Erythroblast (primary cell): ENCODE measurements at places on chromosomes 1 and 21.
A peak's percentile ranks its signal among the peaks of the same experiment; 100 is the strongest.

DNA sequence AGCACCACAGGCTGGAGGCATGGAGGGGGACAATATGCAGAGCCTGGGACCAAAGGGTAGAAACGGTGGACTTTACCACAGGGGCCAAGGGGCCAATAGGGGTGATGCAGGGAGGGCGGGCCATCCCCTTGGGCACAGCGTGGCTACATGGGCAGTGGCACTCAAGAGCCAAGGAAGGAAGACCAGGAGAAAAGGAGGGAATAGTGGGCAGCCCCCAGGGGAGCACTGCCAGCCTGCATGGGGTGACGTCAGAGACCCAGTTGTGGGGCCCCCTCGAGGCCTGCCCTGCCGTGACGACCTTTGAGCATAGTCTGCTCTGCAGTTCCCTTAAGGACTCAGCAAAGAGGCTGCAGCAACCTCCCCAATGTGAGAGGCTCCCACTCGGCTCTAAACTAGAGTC is 95.5 kb upstream of the TMPRSS2 start:
- DNase-seq, result no peak

GRCh38 chr1:21068937-21069336 is 107.8 kb downstream of the EIF4G3 start:
- no peak for DNase-seq

DNA sequence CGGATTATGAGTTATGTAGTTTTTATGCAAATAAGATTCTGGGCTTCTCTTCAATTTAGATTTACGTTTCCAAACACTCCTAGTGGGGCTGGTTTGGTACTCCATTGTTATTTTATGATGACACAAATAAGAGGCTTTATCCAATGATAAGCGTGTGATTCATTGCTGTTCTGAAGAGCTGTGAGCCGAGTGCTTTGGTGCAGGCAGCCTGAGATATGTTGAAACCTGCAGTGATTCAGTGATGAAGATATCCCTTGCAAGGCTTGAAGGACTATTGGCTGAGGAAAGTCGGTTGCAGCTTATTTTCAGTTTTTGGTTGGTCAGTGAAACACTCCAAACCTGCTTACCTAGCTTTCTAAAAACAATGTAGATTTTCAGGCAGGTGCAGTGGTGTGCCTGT is 112.2 kb downstream of the RYR2 start:
- DNase-seq, result no peak

DNA sequence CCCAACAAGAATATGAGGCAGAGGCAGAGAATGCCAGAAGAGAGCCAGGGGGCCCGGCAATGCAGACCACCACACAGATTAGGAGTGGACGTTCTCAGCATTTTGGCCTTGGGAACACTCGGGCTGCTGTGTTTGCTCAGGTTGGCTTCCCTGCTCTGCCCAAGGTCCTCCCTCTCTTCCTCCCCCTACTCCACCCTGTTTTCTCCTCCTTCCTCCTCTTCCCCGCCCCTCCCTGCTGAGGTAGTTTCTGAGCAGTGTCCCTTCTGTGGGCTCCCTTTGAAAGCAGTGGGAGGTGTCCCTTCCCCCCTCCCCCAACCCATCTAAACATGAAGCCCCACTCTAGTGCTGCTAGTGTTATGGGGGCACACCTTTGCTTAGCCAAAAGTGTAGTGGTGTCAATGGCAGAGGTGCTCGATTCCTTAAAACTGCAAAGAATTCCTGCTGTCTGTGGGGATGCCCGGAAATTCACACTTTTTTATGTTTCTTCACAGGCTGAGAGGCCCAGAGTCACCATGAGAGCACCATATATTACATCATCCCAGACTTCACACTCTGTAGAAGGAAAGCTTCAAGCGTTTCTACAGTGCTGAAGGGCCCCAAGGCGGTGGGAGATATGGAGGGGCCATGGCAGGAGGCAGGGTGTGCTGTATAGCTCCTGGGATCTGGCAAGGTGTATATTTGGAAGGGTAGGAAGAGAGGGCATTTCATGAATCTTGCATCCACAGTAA is at the start of gene HHIPL2:
Gene HHIPL2, minus strand, starts transcription at position 161 of the 728 bp plus-strand sequence. Its CDS starts 60 bp downstream, at position 101.
- DNase-seq, result no peak

DNA sequence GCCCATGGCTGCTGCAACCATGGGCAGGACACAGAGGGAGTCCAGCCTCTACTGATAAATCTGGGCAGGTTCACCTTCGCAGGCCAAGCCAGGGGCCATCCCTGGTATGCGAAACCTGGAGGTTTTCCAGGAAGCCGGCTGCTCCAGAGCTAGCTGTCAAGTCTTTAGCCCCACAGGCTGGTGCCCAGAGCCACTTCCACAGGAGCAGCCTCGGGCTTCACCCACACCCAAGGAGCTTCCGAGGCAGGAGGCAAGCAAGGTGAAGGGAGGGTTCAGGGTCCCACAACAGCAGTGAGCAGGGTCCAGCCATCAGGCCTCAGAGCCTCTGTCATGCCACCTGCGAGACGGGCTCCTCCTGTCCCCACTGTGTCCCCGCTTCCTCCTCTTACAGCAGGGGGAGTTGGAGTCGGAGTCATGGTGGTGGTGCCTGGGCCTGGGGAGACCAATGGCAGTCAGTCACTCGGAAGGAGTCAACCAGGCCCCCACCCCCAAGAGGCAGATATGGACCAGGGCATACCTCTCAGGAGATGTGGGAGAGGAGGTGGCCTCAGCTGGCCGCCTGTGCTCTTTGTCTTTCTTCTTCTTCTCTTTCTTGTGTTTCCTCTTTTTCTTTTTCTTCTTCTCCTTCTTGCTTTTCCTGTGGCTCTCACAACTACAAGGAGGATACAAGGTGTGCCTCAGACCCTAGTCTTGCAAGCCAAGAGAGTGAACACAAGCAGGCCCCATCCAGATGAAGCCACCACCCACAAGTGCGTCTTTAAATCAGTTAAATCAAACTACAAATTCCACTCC is 2.1 kb downstream of the C1orf35 start:
- DNase-seq, result no peak

DNA sequence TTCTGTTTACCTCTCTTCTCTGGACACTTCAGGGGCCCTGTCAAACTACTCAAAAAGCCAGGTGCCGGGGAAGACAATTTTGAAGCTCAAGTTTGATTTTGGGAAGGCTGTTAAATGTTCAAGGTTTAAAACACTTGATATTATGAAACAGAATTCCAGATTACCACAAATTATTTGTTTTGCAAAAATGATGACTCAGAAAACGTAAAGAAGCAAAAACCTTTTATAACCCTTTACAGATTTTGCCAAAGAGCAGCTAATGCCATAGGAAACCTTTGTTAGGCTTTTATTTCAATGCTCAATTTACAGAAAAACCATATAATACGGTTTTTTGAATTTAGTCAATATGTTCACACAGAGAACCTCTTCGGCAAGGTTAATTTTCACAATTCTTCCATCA is 593.4 kb upstream of the ZP4 start:
- DNase-seq, result no peak

- DNase-seq, result no peak
These were observed 36.6 kb downstream of the TMEM50B start for GRCh38 chr21:33443194-33443593.

DNA sequence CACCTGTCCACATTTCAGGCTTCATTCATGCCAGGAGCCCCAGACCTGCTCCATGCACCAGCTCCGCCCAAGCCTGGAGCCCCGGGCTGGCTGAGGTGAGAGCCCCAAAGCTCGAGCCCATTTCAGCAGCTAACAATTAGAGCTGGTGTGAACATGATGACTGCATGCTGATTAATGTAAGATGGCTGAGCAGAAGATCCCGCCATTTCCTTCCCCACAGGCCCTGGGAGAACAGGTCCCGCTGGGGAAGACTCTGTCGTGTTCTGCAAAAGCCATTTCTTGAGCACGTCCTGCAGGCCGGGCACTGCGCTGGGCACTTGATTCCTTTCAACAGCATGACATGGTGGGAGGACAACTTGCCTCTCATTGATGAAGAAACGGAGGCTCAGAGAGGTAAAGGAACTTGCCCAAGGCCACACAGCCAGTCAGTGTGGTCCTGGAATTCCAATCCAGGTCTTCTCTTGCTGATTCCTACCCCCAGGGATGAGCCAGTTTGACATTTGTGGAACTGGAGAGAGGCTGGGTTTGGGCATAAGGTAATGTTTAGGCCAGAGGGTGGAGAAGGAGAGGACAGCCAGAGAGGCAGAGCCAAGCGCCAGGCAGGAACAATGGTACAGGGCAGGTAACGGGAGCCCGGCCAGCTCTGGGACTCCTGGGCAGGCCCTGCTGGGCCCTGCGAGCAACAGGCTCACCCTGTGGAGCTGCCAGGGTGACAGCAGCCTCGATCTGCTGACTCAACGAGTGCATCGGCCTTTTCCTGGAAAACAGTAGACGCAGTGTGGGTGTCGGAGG is 28.1 kb upstream of the EPHA2 start:
- DNase-seq, result no peak

GRCh38 chr1:223179786-223180185 is 36.7 kb upstream of the TLR5 start:
- no peak for DNase-seq

- DNase-seq, result peak; percentile 69
These were observed 45.9 kb downstream of the KIAA0040 start for GRCh38 chr1:175146529-175147213.

DNA sequence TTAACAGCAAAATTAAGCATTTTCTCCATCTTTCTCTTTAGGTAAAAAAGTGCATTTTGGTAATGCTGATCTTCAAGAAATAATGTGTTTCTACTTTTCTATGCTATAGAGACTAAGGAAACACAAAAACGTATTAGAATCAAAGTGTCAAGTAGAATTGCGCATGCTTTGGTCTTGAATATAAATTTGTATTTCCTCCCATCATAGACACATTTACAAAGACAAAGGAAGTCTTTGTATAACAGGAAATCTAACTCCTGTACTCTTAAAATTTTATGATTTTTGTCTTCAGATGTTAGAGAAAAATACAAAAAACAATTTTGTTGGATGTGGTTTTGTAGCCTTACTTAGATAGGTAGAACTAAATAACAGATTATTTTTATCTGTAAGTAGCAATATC is 1299.4 kb downstream of the NCAM2 start:
- DNase-seq, result no peak

GRCh38 chr1:24111996-24112779 is at the start of gene MYOM3:
Gene MYOM3 (minus strand): TSS chr1:24112135. CDS start chr1:24108636, 3,499 bp downstream.
- DNase-seq, result peak; percentile 47

DNA sequence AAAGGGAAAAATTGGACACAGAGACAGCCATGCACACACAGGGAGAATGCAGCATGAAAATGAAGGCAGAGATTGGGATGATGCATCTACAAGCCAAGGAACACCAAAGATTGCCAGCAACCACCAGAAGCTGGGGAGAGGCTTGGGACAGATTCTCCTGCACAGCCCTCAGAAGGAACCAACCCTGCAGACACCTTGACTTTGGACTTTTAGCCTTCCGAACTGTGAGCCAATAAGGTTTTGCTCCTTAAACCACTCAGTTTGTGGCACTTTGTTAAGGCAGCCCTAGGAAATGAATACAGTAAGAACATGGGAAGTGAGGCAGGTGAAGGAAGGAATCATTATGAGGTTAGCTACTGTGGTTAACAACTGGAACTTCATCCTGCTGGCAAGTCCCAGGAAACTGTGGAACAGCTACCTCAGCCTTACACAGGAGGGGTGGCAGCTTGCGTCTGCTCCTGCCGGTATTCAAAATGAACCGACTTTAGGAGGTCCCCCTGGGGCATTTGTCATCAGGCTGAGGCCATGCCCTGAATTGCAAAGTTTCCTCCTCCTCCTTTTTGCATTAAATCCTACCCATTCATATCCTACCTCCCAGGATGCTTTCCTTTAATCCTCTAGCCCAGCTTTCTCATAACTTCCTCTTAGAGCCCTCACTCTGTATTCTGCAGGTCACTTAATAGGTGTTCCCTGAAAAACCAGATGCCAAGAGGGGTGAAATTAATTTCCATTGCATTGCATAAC is 15.4 kb downstream of the CD247 start:
- no peak for DNase-seq

GRCh38 chr1:63662841-63663240 is 69.6 kb downstream of the PGM1 start:
- no peak for DNase-seq

GRCh38 chr21:34807146-34807880 is 138.5 kb downstream of the CLIC6 start:
- DNase-seq, result no peak
